ENCODE measurements at places on chromosomes 4 and X. TPM values are rescaled to one million over a fixed set of nuclear protein-coding genes. Genes with fewer than 3 reads are reported as not detected.

ANK2 gene
- total RNA-seq = 5.8 TPM

GAGE2A gene
- not detected for total RNA-seq

ARHGAP6 gene
- total RNA-seq = 0.48 TPM

MAOB gene
- under 0.01 TPM for total RNA-seq

RAI2 gene
- not detected for total RNA-seq

TAF7L gene
- 0.21 TPM for total RNA-seq

PPEF1 gene
- total RNA-seq = not detected

MAGEA12 gene
- not detected for total RNA-seq

MXRA5 gene
- 1.7 TPM for total RNA-seq

TRMT2B gene
- total RNA-seq = 10.8 TPM

CDK16 gene
- 102 TPM for total RNA-seq

CAPN6 gene
- 0.24 TPM for total RNA-seq

SEC24B gene
- 16.6 TPM for total RNA-seq

EREG gene
- total RNA-seq = 15.6 TPM

TMSB15C gene
- total RNA-seq = 2.2 TPM

FMR1NB gene
- not detected for total RNA-seq
